Cortex of kidney (tissue), 1 donor: ENCODE measurements at places on chromosomes 7 and 10.

- DNase-seq, result no peak
These were observed 43.0 kb downstream of the PKD1L1 start for GRCh38 chr7:47905076-47905920.

DNA sequence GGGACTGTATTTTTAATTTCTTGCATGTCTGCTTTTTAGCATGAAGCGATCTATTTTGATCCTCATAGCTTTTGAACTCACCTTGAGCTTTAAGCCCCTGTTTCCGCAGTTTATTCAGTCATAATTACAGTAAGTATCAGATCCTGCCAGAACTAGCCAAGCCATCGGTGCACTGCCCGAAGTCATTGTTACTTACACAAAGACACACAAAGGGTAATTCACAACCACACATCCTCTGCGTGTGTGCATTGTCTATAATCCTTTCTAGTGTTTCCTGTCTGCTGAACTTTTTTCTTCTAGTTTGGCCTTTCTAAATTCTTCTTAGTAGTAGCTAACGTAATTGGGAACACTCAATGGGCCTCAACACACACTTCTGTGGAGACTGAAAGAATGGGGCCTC, 133.0 kb downstream of the SFMBT2 start:
- no peak for DNase-seq

- no peak for DNase-seq
These were observed 12.4 kb downstream of the POLL start for GRCh38 chr10:101575580-101576210.

DNA sequence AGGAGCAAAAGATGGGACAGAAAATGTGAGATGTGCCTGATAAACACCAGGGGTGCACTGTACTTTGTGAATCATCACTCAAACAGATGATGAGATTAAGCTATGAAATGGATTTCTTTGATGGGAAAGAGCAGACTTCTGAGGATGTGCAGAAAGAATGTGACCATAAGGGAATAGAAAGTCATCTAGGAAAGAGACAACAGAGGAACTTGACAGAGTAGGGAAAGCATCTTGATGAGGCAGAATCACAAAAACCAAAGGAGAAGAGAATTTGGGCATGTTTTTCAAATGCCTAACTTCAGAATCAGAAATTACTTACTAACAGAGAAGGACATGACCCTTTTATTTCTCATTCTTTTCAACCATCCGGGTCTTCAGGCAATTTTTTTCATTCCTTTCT, 82.4 kb upstream of the LRRTM3 start:
- no peak for DNase-seq

- DNase-seq, result no peak
These were observed 63.9 kb downstream of the STK17A start for GRCh38 chr7:43646603-43647338.

- no peak for DNase-seq
These were observed 27.7 kb upstream of the LRRD1 start for GRCh38 chr7:92206672-92207071.

DNA sequence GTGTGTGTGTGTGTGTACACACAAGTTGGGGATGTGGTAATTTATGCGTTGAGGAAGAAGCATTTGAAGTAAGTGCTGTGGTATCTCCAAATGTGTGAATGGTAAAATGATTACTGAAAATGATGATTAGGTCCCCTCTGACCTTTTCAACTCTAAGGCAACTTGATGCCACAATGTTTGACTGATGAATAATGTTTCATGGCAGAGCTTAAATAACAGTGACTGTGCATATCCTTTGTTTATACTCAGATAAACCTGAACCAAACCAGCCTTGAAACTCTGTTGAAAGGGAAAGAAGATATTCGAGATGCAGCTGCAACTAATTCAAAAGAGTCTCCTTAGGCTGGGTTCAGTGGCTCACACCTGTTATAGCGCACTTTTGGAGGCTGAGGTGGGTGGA, 64.8 kb upstream of the YAE1 start:
- no peak for DNase-seq

DNA sequence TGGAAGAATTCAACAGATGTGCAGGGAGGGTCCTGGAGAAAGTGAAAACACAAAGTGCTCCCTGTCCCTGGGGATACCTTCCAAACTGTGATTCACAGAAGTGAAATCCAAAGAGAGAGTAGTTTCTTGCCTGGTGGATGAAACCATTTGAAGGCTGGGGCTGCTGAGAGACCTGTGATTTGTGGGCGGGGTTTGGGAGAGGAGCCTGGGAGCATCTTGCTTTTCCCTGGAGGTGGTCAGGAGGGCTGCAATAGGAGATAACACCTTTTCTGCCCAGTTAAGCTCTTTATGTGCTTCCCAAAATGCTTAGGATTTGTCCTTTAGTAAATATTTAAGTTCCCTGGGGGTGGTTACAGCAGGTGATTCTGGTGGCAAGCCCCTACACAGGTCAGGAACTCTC, 105.3 kb upstream of the TPK1 start:
- no peak for DNase-seq

- DNase-seq, result no peak
These were observed 32.4 kb downstream of the KMT2E start for GRCh38 chr7:105046414-105046813.

DNA sequence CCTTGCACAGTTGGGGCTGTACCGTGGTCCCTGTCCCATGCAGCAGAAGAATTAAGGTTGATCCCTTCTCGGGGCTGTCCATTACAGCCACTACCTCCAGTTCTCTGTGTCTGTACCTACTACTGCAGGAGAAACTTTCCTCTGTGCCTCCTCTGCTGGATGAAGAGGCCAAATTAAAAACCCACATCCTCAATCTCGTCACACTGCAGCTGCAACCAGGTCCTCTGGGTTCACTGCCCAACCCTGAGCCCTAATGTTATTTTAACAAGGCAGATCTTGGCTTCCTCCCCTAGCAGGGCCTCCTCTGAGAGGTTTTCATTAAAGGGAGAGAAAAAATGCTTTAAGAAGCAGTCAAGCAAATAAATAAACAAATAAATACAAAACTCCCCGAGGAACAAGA, 66.6 kb downstream of the PLXNA4 start:
- DNase-seq, result no peak

GRCh38 chr7:129471402-129471827, 30.9 kb upstream of the SMKR1 start:
- no peak for DNase-seq

DNA sequence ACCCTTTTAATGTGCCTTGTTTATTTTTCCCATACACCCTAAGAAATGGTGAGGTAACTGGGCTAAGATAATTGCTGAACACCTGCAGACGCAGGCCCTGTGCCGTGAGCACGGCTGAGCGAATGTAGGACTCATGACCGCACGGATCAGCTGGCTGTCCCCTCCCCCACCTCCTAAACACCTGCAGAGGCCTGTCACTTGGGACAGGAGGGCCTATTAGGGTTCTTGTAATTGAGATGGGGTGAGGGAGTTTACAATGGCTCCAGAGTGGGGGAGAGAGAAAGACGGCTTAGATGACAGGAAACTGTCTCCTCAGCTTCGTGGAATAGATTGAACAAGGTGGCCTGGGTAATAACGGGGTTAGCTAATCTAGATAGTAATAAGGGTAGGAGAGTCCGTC, 291.7 kb upstream of the HABP2 start:
- DNase-seq, result no peak
